ENCODE measurements at places on chromosomes 7 and 10. TPM values are rescaled to one million over a fixed set of nuclear protein-coding genes. Genes with fewer than 3 reads are reported as not detected.

Gene RALA
- 24.2 TPM for total RNA-seq

Gene C7orf33
- total RNA-seq = not detected

Gene TSPAN33
- total RNA-seq = 14.3 TPM

Gene SLC18A3
- total RNA-seq = not detected

Gene RPEL1
- 0.07 TPM for total RNA-seq

Gene PLPP4
- 3.9 TPM for total RNA-seq

Gene ADAP1
- total RNA-seq = 3.9 TPM

GRCh38 chr10:26810435-26811026 lies 50.2 kb downstream of the ABI1 start:
- DNase-seq = no peak

- DNase-seq = no peak
Observed at GRCh38 chr10:91012502-91012901, 91.6 kb upstream of the ANKRD1 start.

DNA sequence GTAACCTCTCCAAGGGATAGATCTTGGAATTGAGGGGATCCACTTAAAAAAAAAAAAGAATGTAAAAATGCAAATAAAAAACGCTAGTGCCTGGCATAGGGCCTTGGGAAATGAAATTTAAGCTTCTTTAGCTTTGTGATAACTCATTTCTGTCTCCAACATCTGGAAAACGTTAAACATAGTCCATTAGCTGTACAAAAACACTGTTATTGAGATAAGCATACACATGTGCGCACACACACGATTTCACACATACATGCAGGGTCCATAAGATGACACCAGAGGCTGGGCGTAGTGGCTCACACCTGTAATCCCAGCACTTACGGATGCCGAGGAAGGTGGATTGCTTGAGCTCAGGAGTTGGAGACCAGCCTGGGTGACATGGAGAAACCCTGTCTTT lies 13.7 kb upstream of the CUL2 start:
- DNase-seq = no peak

DNA sequence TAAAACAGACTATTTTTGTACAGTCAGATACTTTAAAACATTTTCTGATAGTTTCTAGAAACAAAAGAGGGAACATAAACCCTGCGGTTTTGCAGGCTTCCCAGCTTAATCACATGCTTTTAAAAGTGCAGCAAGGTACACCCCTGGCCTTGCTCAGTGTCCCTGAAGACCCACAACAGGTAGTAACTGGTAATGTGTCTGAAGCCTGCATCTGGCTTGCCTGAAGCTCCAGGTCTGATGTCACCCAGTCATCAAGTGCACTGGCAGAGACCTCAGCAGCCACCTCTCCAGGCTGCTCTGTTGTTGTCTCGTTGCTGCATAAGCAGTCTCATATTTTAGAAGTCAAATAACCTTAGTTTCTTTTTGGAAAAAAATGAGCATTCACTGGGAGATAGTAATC lies 376.1 kb upstream of the MTPN start:
- no peak for DNase-seq

- DNase-seq = no peak
Observed at GRCh38 chr10:114998993-114999392, 61.0 kb downstream of the TRUB1 start.

DNA sequence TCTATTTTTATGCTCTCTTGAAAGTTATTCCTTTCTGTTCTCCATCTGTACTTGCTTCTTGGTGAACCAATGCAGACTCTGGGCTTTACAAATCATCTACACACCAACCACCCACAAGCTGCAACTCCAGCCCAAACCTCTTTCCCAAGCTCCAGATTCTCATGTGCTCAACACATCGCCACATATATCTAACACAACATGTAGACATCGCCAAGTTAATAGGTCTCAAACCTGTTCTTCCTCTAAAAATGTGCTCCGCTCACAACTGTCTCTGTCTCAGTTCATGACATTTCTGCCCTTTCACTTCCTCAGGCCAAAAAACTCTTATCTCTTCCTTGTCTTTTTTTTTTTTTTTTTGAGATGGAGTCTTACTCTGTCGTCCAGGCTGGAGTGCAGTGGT lies 95.7 kb upstream of the EEPD1 start:
- DNase-seq = no peak

- no peak for DNase-seq
Observed at GRCh38 chr10:111161109-111161874, 84.5 kb downstream of the ADRA2A start.

DNA sequence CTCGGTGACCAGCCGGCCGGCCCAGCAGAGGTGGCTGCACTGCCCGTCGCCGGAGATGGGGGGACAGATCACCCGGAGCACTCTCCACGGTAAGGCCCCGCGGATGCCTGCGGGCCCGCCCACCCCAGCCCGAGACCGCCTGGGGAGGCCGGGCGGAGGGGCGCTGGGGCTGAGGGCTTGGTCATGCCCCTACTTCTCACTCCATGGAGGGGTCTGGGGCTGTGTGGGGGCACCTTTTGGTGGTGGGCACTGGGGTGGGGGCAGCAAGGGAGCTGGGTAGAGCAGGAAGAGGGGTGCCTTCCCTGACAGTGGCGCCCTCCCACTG lies 61.8 kb downstream of the NEURL1 start:
- DNase-seq = no peak

DNA sequence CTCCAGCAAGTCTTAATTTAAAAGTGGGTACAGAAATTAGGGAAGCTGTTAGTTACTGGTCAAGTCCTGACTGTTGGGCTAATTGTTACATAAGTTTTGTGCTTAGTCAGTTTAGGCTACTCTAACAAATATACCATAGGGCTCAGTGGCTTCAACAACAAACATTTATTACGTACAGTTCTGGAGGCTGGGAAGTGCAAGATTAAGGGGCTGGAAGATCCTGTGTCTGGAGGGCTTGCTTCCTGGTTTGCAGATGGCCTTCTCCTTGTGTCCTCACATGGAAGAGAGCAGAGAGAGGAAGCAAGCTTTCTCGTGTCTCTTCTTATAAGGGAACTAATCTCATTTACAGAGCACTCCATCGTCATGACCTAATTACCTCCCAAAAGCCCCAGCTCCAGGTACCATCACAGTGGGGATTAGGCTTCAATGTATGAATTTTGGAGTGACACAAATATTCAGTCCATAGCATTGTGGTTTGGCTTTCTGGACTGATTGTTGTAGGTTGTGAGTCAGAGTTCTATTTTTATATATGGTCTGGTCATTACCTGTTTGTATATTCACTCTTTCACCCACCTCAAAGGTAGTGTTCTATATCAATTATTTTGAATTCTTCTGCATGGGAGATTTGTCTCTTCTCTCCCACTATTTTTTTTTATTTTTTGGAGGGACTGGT lies 17.1 kb downstream of the ST7 start:
- no peak for DNase-seq

GRCh38 chr7:142496545-142496991 lies 238.7 kb upstream of the PRSS58 start:
- DNase-seq = no peak

GRCh38 chr10:65194126-65194525 lies 1672.9 kb downstream of the REEP3 start:
- no peak for DNase-seq

DNA sequence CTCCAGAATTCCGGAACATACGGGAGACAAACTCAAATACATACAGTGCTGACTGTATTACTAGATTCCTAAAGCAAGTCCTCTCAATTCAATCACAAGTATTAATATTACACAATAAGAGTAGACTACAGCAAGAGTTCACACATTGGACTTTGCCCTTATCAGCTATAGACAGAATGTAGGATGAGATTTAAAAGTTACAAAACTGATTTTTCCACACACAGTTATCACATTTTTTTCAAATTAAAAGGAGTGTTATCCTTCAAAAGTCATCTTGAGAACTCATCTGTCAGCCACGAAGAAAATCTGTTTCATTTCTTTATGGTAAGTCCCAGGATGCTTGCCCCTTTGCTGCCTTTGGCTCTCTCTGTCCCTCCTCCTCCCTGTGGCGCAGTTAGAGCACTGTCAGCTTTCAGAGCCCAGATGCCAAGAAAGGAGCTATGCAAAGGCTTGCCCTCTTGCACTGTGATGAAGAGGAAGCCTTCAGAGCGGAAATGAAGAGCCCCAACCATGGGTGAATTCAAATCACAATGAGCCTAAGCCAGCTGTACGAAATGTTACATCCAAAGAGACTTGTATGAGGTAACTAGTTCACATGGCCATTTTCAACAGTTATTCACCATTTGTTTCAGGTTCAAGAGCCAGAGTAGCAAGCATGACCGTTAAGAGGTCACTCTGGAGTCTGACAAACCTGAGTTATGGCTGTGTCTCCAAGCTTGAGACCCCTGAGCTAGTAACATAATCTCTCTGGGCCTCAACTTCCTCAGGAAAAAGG lies 10.7 kb downstream of the NCOA4 start:
- no peak for DNase-seq

DNA sequence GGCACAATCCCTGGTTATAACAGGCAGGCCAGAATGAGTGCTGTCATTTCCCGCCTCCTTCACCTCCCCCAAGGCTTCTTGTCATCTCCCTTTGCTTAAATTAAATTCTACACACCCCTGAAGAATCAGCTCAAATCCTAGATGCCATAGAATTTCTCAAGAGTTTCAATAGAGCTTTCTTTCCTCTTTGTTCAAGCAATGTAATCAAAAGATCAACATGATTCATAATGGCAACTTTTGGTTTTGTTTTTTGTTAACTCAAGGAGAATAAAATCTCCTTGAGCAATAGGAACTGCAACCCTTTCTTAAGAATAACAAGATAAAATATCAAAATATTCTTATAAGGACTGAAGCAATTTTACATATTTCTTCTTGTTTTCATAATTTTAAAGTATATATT lies 180.8 kb upstream of the CDK1 start:
- DNase-seq = no peak

DNA sequence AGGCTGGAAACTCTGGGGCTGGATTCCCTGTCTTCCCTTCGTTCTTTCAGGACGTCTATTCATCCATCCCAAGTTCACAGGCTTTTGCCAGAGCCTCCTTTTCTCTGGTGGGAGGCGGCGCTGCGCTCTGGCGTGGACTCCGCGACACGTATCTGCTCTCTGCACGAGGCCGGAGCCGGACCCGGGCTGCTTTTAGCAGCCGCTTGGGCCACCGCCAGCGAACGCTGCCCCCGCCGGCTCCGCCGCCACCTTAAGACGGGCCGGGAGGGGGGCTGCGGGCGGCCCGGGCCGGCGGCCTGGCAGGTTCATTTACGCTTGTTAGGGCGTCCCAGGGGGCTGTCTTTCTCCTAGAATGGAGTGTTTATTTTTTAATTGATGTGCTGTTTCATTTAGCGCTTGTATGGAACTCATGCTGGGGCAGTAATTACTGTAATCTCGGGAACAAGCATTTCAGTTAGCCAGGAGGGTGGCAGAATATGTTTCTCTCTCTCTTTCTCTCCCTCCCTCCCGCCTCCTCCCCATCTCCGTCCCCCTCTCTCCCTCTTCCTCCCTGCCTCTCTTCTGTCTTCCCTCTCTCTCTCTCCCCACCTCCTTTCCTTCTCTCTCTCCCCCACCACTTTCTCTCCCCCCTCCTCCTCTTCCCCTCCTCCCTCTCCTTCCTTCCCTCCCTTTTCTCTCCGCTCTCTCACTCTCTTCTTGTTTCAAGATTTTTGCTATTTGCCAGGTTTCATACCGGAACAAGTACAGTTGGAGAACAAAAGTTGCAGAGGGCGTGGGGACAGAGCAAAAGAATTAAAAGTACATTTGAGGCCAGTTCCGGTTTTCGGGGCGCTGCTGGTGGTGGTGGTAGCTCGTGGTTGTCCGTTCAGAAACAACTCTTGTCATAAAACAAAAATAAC lies 1.3 kb upstream of the FZD8 start:
- no peak for DNase-seq

- DNase-seq = no peak
Observed at GRCh38 chr7:105246256-105246655, 142.5 kb downstream of the SRPK2 start.

DNA sequence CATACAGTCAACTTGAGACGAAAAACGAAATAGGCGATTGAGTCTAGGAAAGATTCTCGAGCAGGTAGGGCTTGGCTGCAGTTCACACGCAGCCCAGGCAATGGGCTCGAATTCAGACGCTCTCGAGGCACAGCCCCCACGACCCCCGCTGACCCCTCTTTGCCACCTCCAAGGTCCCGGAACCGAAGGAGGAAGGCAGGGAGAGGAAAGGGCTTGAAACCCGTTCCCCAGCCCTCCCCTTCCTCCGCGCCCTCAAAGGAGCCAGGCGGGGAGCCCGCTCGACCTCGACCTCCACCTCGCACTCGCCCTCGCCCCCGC lies 441 bp downstream of the CCDC186 start:
- no peak for DNase-seq

DNA sequence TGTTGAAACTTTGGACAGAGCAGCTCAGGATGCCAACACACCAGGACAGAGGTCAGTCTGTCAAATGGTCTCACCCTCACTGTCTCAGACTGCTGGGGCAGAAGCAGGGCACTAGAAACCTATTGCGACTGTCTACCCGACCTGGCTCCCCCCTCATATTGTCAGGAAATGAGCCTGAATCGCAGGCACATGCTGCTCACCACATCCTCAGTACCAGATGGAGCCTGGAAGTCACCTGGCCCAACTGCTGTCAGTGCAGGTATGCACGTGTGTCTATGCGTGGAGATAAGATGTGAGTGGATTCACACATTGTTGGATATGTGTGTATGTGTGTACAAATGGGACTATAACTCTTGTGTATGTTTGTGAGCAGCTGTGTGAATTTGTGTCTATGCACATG lies 3.2 kb upstream of the CDHR1 start:
- DNase-seq = no peak

- peak; percentile 98 for DNase-seq
Observed at GRCh38 chr10:4541292-4541691, 284.7 kb upstream of the AKR1E2 start.

- DNase-seq = no peak
Observed at GRCh38 chr7:116614499-116615262, 57.3 kb upstream of the MET start.

GRCh38 chr7:138934367-138934766 lies 46.8 kb downstream of the KIAA1549 start:
- DNase-seq = no peak

- no peak for DNase-seq
Observed at GRCh38 chr10:49653273-49653929, 26.1 kb upstream of the C10orf53 start.

DNA sequence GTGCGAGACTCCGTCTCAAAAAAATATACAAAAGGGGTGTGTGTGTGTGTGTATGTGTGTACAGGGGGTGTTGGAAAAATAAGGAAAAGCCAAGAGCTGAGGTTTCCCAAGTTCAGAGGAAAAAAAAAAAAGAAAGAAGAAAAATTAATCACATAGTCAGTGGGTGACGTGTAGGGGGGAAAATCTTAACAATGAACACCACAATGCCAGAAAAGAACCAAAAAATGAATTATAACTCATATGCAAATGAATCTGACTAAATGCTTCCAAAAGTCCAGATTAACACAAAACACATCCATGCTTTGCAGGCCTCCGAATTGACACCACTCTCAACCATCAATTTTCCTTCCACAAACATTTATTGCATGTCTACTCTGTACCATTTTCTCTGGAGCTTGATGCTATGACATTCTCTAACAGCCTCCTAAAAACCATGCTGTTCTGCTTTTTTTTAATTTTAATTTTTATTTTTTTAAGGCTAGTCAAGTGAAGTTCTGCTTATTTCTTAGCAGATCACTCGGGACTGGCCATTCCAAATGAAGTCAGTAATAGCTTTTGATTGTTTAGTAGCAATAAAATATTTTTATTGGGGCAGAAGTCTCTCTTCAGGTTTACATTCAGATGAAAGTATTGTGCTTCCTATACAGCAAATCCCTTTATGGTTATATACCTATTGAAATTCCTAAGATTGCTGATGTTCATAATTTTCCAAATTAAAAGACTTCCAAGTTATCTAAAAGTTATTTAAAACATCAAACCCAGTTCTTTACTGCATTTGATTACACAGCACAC lies 133.8 kb downstream of the CNOT4 start:
- DNase-seq = no peak
